ENCODE measurements at places on chromosomes 7 and 10. TPM values are rescaled to one million over a fixed set of nuclear protein-coding genes. Genes with fewer than 3 reads are reported as not detected.

DNA sequence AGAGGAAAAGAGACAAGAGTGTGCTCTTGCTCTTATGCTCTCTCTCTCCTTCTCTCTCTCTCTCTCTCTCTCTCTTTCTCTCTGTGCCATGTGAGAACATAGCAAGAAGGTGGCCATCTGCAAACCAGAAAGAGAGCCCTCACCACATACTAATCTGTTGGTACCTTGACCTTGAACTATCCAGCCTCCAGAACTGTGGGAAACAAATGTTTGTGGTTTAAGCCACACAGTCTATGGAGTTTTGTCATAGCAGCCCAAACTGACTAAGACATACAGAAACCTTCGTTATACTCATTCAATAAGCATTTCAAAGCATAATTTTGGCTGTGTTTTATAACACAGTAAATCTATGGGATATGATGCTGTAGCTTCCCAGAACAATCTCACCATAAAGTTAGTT is 56.4 kb upstream of the PLPP4 start:
- DNase-seq: no peak

DNA sequence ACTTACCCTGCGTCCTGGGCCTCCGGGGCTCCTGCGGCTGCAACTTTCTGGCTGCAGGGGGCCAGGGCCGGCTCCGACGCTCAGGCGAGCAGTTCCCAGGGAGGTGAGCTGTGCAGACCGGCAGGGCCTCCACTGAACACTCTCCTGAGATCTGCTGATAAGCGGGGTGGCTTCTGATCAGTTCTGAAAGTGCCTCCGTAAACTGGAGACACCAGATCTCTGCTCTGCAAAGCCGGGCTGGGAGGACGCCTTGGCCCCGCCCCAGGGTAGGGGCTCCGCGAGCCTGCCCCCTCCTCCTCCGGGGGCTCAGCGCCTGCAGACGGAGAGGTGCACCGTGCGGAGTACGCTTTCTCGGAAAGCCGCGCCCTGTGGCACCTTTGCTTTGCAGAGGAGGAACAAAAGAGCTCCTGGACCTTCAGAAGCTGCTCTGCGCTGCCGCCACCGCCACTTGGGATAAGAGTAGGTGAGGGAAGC is 141.3 kb upstream of the VKORC1L1 start:
- DNase-seq: no peak

- no peak for DNase-seq
Observed at GRCh38 chr10:49076319-49076718, 39.0 kb downstream of the VSTM4 start.

GRCh38 chr7:50697748-50698147 is 84.9 kb downstream of the GRB10 start:
- DNase-seq: no peak

DNA sequence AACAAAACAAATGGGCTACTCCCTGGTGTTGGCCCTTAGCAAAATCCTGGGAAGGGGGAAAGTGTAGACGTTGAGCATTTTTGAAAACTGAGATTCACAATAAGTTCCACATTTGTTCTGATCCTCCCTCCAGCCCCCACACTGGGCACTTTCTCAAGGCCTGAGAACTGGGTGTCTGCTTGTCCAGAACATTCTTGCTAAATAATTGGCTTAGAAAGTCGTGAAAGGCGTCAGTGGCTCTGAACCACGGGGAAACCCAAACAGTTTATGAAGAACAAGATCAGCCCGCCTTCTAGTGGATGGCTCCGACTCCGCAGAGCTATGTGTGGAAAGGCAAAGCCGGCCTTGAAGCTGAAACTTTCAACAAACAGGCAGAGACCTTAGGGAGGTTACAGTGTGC is 370.1 kb downstream of the PRPF18 start:
- peak; percentile 61 for DNase-seq

GRCh38 chr7:127375631-127376030 is 16.9 kb downstream of the ZNF800 start:
- DNase-seq: no peak

GRCh38 chr7:148804343-148805235 is 79.5 kb downstream of the EZH2 start:
- no peak for DNase-seq

DNA sequence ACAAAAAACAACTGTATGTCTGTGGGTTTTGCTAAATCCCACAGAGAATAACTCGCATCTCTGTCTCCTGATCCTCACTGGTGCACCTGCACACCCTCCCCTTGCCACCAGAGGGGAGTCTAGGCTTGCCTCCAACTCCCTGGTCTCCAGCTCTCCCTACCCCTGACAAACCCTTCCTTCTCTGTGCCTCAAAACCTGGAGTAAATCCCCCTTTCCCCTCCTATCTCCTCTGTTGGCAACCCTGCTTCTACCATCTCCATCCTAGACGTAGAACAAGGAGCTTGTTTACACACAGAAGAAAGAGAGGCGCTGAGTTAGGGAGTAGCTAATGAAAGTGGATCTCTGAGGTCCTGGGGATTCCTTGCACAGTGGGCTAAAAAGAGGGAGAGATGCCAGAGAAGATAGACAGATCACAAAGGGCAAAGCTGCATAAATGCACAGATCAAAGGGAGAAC is 6.0 kb downstream of the MBLAC1 start:
- peak; percentile 68 for DNase-seq

DNA sequence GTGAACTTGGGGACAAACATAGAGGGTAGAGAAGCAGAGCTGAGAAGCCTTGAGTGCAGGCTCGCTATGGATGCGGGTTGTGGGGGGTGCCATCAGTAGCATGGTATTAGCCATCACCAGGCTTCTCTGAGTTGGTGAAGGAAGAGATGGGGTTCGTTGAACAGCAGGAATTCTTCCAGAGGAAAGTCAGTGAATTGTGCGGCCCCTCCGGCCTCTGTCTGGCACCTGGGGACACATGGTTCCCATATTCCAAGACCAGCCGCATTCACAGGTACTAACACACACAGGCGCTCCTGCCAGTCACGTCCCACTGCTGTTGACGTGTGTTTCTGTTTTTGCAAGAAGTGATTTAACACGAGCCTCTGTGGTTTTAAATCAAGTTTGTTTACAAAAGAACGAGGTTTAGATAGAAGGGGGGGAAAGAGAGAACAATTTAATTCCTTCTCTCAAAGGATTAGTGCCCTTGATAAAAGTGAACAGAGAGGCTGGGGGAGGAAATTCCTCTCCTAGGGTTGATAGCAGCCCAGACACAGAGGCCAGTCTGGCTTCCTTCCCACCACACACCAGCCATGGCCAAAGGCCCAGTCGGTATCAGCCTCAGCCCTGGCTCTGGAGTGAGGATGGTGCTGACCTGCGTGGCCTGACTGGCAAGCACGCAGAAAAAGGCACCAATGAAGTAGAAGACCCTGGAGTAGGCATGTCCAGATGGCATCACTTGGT is 252.6 kb upstream of the IGFBP3 start:
- no peak for DNase-seq

DNA sequence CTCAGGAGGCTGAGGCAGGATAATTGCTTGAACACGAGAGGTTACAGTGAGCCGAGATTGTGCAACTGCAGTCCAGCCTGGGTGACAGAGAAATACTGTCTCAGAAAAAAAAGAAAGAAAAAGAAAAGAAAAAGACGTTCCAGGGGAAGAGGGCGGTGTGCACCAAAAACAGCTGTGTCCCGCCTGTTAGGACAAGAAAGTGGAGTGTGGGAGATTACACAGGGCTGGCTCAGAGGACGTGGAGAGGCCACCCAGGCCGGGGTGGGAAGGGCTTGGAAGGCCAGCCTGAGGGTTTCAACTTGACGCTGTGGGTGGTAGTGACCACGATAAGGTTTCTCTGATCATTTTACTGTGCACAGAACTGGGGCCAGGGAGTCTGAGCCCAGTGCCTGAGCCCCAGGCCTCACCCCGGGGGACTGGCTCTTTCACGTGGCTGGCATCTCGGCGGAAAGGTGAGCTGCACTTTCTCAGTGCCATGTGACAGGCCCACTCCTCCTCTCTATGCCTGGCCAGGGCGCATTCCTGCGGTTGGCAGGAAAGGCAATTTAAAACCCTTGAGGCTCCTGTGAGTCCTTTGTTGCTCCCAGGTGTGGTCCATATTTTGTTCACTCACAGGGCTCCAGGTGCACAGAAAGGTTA is 13.9 kb downstream of the RHBDD2 start:
- peak; percentile 85 for DNase-seq

DNA sequence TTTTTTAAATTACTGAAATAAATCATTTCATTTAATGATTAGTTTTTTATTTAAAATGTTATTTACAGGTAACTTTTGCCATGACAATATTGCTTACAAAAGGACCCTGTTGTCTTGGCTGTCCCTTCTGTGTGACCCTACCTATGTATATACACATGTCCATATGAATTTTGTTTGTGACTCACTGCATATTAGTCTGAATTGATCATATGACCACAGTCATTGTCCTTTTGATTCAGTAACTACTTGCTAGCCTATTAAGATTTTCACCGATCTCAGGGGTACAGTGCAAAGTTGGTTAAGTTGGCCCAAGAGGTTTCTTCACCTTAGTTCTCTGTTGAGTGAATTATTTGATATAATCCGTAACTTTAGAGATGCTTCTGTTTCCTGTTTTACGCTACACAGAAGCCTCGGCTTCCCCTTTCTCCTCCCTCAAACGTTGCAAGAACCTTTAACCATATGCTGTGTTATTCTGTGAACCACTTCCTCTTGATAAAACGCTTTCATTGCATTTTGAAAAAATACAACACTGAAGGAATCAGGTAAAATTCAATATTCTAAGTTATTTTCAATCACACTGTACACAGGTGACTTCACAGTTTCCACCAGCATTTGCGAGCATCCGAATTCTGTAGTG is 43.9 kb downstream of the APBB1IP start:
- no peak for DNase-seq

DNA sequence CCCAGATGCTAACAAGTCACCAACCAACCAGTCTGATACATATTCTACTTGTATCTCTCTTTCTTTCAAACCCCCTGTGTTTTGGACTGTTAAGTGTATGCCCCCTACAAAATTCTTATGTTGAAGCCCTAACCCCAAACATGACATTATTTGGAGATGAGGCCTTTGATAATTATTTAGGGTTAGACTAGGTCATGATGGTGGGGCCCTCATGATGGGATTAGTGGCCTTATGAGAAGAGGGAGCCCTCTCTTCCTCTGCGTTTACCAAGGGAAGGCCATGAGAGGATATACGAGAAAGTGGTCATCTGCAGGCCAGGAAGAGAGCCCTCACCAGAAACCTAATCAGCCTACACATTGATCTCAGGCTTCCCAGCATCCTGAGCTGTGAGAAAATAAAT is 2.5 kb downstream of the RAPGEF5 start:
- DNase-seq: no peak

DNA sequence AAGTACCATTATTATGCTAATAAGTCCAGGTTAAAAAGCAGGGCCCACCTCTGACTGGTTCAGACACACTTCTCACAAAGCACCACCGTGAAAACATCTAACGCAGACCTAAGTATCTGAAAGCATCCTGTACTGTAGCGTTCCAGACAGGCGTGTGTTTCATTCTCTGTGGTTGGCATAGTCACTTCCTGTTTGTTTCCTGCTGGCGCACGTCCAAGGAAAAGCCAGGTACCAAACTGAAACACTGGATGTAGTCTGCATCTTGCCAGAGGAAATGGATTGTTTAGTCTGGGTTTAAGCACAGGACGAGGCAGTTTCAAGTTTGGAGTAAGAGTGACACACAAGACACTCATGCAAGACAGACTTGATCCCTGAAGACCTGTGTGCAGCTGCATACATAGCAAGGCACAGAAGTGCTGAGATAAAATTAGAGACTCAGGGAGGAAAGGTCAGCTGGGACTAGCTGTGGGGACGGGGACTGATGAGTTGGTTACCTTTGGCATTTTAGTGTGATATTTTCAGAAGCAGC is 23.3 kb downstream of the BPGM start:
- peak; percentile 76 for DNase-seq

The ANKRD7 gene
- not detected for total RNA-seq

The ABCC2 gene
- total RNA-seq: 1.5 TPM

- no peak for DNase-seq
Observed at GRCh38 chr7:129285111-129285510, 60.3 kb downstream of the AHCYL2 start.

DNA sequence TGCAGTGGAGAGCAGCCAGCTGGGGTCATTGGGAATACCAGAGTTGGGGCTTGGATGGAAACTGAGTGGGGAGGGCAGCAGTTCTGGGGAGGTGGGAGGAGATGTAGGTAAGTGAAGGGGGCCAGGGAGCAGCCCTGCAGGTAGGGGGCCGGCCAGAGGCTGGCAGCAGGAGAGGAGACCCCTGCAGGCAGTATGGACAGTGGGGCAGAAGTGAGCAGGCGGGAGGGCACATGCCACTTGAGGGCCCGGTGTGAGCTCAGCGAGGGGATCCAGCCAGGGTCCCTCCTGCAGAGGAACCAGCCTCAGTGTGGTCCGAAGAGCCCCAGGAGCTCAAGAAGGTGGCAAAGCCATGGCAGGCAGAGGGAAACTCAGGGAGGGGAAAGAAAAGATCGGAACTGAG is 75.4 kb downstream of the WDR11 start:
- peak; percentile 33 for DNase-seq

DNA sequence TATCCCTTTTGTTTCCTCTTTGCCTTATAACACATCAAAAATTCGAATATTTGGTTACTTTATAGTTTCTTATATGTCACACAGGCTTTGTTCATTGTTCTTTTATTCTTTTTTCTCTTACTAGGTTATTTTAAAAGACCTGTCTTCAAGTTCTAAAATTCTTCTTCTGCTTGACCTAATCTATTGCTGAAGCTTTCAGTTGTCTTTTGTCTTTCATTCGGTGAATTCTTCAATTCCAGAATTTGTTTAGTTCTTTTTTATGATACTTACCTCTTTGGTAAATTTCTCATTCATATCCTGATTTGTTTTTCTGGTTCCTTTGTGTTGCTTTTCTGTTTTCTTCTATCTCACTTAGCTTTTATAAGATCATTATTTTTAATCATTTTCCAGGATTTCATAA is 188.4 kb downstream of the ZEB1 start:
- no peak for DNase-seq

DNA sequence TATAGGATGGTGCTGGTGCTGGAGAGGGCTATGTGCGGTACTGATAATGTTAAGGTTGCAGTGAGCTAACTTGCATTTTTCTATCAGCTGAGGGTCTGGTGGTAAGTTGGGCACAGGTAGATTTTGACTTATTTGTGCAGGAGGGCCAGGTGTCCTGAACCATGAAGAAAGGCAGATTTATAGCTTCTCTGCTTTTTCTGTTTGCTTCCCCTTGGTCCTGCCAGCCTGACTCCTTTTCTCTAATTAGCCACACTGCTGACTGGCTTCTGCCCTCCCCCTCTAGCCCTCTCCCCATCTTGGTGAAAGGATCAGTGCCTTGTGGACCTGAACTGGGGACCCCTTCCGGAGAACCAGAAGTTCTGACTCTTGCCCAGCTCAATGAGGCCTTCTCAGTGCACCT is 40.8 kb upstream of the STEAP4 start:
- no peak for DNase-seq

DNA sequence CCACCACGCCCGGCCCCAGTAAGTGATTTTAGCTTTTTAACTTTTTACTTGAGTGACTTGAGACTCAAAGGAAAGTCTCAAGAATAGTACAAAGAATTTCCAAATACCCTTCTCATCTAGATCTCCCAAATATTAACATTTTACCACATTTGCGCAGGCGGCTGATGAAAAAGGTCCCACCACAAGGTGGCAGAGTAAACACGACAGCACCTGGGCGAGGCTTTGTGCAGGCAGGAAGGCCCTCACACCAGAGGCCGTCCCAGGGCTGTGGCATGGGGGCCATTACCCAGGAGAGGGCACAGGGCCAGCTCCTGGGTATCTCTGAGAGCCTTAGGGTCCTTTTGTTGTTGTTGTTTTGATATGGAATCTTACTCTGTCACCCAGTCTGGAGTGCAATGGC is 50.0 kb upstream of the WIPI2 start:
- no peak for DNase-seq

The LRRN3 gene
- 1.2 TPM for total RNA-seq

Measured in ureter (tissue), 1 donor.